ENCODE measurements at places on chromosomes 13 and 19. TPM values are rescaled to one million over a fixed set of nuclear protein-coding genes. Genes with fewer than 3 reads are reported as not detected.
A peak's percentile ranks its signal among the peaks of the same experiment; 100 is the strongest.

Gene OVOL3
- total RNA-seq: not detected

- H3K36me3 ChIP-seq: no peaks in the 10 kb centered on the region
- no peak overlapping the region for H3K27ac ChIP-seq
- no peaks in the 10 kb centered on the region for H3K27me3 ChIP-seq
- DNase-seq: no peak
Measured at GRCh38 chr19:28489776-28490175, 723.2 kb downstream of the UQCRFS1 start.

DNA sequence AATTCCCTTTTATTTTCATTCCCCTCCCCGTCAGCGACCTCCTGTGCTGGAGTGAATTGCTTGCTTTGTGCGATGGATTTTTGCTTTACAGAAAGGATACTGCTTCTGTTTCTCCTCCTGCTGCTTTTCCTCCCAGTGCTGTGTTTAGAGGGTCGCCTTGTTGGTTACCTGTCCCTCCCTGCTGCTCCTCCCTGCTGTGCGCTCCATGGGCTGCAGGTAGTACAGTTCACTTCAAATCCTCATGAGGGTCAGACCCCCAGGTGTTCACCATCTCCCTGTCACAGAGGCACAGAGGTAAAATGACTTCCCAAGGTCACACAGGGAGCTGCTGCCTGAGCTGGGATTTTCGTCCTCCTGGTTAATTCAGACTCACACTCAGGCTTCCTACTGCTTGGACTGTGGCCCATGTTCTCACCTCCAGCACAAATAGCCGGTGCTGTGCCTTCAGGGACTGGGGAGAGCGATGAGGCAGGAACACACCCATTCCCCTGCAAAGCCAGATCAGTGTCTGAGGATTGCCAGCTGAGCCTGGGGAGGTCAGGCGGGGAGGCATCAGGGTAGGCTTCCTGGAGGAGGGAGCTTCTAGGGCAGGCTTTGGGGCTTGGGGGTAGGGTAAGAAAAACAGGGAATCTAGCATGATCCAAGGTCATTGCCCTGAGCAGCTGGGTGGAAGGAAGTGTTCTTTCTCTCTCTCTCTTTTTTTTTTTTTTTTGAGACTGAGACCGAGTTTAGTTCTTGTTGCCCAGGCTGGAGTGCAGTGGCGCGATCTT is 14.4 kb downstream of the BICRA start:
- no peak overlapping the region for H3K27ac ChIP-seq
- H3K27me3 ChIP-seq: no peaks in the 10 kb centered on the region
- H3K4me3 ChIP-seq: no peak overlapping the region
- peak; percentile 21 for DNase-seq
- no peaks in the 10 kb centered on the region for H3K4me1 ChIP-seq
- peaks cover 6% of the 10 kb centered on the region for H3K36me3 ChIP-seq

DNA sequence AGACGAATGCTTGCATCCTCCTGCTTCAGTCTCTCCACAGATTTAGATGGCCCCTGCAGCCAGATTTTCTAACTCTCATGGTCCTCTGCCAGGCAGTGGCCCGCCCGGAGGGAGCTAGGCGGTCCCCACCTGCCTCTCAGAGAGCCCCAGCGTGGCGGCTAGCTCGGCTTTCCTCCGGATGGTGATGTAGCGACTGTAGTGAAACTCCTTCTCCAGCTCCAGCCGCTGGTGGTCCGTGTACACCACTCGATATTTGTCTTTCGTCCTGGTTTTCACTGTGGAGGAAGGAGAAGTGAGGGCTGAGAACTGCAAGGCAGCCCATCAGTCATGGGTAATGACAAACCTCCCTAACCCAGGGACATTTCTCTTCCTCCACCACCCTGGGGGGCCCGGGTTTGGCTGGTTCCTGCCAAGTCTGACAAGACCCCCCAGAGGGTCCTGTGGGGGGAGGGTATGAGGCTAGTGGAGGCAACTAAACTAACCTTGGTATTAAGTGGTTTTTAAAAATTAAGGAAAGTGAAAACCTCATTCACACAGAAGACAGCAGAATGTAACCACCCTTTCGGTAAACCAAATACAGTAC is 4.3 kb downstream of the CDX2 start:
- DNase-seq: peak; percentile 44
- H3K27ac ChIP-seq: no peak overlapping the region
- H3K4me1 ChIP-seq: no peaks in the 10 kb centered on the region
- no peaks in the 10 kb centered on the region for H3K36me3 ChIP-seq

DNA sequence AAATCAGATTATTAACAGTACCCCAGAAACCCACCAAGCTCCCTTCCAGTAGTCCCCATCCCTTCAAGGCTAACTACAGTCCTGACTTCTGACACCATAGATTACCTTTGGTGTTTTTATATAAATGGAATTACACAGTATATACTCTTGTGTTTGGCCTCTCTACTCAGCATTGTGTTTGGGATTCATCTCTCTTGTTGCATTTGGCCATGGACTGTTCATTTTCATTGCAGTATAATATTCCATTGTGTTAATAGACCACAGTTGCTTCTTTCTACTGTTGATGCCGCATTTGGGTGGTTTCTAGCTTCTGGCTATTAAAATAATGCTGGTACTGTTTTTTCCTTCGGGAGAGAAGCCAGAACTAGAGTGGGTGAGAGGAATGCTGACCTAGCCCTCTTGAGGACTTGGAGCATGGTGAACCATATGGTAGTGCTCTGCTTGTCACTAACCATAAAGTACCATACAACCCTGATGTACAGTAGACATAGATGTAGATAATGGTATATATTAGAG is 18.9 kb upstream of the GARRE1 start:
- H3K27me3 ChIP-seq: no peaks in the 10 kb centered on the region
- H3K36me3 ChIP-seq: peaks cover 10% of the 10 kb centered on the region
- H3K27ac ChIP-seq: peak overlapping the region; percentile 17
- H3K4me1 ChIP-seq: peaks cover 33% of the 10 kb centered on the region
- no peak overlapping the region for H3K4me3 ChIP-seq

Gene CDX2
- not detected for total RNA-seq

Gene AMH
- under 0.01 TPM for total RNA-seq

DNA sequence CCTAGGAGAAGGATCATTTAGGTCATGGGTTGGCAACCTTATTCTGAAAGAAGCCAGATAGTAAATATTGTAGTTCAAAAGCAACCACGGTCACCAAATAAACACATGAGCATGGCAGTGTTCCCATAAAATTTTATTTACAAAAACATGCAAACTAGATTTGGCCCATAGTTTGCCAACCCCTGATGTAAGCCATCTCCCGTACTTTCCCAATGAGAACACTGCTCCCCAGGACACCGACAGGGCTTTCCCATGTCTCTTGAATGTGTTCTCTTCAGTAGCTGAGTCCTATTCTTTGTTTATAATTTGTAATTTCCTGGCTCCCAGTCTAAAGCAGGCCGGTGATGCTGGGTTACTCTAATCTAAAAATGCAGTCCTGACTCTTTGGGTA is 239.6 kb downstream of the LHFPL6 start:
- no peak overlapping the region for H3K27ac ChIP-seq
- no peaks in the 10 kb centered on the region for H3K27me3 ChIP-seq
- no peak overlapping the region for H3K4me3 ChIP-seq
- H3K4me1 ChIP-seq: peaks cover 8% of the 10 kb centered on the region
- no peaks in the 10 kb centered on the region for H3K36me3 ChIP-seq

GRCh38 chr13:31864307-31864706 is 125.0 kb downstream of the RXFP2 start:
- H3K4me3 ChIP-seq: no peak overlapping the region
- H3K27me3 ChIP-seq: no peaks in the 10 kb centered on the region
- H3K36me3 ChIP-seq: no peaks in the 10 kb centered on the region
- no peak overlapping the region for H3K27ac ChIP-seq

Gene ZNF600
- 9.8 TPM for total RNA-seq

Gene CYP2A6
- total RNA-seq: not detected

GRCh38 chr19:12527034-12527836 is 24.0 kb downstream of the ZNF564 start:
- peaks cover 47% of the 10 kb centered on the region for H3K36me3 ChIP-seq
- no peaks in the 10 kb centered on the region for H3K4me1 ChIP-seq
- no peak overlapping the region for H3K27ac ChIP-seq
- no peak overlapping the region for H3K4me3 ChIP-seq
- DNase-seq: no peak

DNA sequence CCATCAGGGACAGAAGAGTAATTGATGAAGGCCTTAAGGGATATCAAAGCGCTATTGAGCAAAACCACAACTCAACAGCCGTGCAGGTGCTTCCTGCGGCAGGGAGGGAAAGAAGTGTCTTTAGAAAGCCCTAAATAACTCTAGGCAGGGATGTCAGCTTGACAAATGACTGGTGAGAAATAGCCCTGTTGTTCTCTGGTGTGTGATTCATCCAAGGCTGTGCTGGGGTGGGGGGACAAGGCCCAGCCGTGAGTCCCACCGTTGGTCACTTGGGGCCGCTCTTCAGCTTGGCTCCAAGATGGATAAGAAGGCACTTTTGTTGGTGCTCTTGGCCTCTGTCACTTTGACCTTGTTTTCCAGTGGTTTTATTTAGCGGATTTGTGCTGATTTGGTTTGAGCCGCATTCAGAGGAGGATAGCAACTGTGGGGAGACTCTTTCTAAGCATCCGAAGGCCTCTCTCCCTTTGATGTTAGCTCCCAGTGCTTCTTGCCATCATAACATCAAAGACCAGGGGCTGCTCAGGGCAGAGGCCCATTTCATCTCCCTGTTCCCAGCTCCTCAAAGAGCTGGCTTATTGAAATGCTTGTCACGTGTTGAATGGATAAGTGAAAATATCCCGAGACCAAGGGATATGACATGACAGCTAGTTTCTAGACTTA is 130.3 kb upstream of the SERP2 start:
- H3K4me3 ChIP-seq: no peak overlapping the region
- peaks cover 12% of the 10 kb centered on the region for H3K4me1 ChIP-seq
- H3K27me3 ChIP-seq: no peaks in the 10 kb centered on the region
- no peaks in the 10 kb centered on the region for H3K36me3 ChIP-seq
- H3K27ac ChIP-seq: peak overlapping the region; percentile 42
- DNase-seq: peak; percentile 23

GRCh38 chr19:35745328-35746086 is at the start of the genes PSENEN and U2AF1L4:
PSENEN (plus strand) TSS chr19:35745651; CDS start chr19:35745931, 280 bp downstream.
U2AF1L4 (minus strand) TSS chr19:35745418; CDS start chr19:35745391, 27 bp downstream.
- H3K36me3 ChIP-seq: peaks cover 13% of the 10 kb centered on the region
- H3K4me3 ChIP-seq: peak within 1 kb of the TSS; percentile 87
- peak within 1 kb of the TSS; percentile 97 for H3K27ac ChIP-seq
- peak; percentile 98 for DNase-seq

Gene CYP4F2
- not detected for total RNA-seq

DNA sequence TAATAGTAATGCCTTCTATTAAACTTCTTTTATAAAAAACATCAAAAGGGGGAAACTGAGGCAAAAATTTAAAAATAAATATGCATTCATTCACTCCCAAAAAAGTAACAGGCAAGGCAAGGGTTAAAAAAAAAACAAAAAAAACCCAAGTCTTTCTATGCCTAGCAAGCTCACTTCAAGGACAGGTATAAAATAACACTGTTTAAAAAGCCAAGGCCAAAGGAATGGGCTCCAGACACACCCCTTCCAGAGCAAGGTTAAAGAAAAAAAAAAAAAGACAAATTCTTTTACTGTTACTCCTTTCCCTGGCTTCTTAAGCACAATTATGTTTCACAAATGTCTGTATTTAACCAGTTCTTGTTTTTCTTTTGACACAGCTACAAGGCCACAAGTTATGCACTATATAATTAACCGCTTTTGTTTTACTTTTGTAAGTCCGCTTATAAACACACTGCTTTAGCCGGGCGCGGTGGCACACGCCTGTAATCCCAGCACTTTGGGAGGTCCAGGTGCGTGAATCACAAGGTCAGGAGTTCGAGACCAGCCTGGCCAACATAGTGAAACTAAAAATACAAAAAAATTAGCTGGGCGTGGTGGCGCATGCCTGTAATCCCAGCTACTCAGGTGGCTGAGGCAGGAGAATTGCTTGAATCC is 3.6 kb downstream of the SIGLEC11 start:
- H3K36me3 ChIP-seq: no peaks in the 10 kb centered on the region
- H3K4me1 ChIP-seq: no peaks in the 10 kb centered on the region
- peak; percentile 23 for DNase-seq
- H3K4me3 ChIP-seq: no peak overlapping the region
- no peak overlapping the region for H3K27ac ChIP-seq

- H3K27ac ChIP-seq: no peak overlapping the region
- no peak for DNase-seq
- H3K4me1 ChIP-seq: no peaks in the 10 kb centered on the region
- no peaks in the 10 kb centered on the region for H3K27me3 ChIP-seq
- H3K36me3 ChIP-seq: no peaks in the 10 kb centered on the region
Measured at GRCh38 chr13:86856991-86857390, 814.2 kb upstream of the SLITRK5 start.

DNA sequence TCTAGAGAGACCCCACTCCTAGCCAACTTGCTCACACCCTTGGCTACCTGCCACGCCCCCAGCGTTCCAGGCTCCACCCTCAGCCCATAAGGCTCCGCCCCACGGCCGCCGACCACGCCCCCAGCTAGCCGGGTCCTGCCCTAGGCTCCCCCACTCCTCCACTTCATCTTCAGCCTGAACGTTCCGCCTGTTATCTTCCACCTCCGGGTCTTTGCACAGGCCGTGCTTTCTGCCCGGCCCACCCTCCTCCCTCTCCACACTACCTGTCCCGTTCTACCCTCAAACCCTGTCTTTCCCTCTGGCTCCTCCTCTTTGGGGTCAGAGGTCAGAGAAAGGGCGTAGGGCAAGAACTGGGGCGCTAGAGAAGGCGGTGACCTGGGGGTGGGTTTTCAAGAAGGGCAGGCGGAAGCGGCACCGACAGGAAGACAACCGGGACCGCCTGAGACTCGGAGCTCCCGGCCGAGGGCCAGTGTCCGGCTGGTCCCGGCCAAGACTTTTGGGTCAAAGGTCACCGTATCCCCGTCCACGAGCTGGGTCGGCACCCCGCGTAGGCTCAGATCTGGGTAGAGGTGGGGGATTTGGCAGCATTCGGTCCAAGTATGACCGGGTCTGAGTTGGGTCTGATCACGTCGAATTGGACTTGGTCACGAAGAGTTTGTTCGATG is 2.2 kb downstream of the PDE4C start:
- H3K36me3 ChIP-seq: no peaks in the 10 kb centered on the region
- H3K27me3 ChIP-seq: peaks cover 20% of the 10 kb centered on the region
- H3K4me1 ChIP-seq: peaks cover 12% of the 10 kb centered on the region
- DNase-seq: peak; percentile 67
- H3K4me3 ChIP-seq: peak overlapping the region; percentile 67
- H3K27ac ChIP-seq: peak overlapping the region; percentile 49

Gene MATK
- total RNA-seq: not detected

GRCh38 chr13:42626176-42626860 is 52.4 kb downstream of the TNFSF11 start:
- H3K4me1 ChIP-seq: no peaks in the 10 kb centered on the region
- H3K27me3 ChIP-seq: peaks cover 3% of the 10 kb centered on the region
- no peak for DNase-seq
- H3K4me3 ChIP-seq: no peak overlapping the region
- no peaks in the 10 kb centered on the region for H3K36me3 ChIP-seq
- H3K27ac ChIP-seq: no peak overlapping the region

DNA sequence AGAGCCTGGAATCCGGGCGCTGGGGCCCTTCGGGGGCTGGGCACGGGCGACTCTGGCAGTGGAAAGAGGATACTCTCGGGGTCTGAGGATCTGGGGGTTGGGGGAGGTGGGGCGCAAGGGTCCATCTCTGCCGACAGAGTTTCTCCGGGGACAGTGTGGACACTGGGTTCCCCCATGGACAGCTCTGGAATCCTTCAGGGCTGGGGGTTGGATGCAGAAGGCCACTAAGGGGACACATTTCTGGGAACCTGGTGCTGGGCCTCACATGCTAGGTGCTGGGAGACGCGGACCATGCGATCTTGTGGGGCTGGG is 2.3 kb downstream of the TGFBR3L start:
- H3K27me3 ChIP-seq: peaks cover 26% of the 10 kb centered on the region
- H3K4me1 ChIP-seq: peaks cover 21% of the 10 kb centered on the region
- H3K36me3 ChIP-seq: peaks cover 7% of the 10 kb centered on the region
- DNase-seq: no peak
- H3K27ac ChIP-seq: no peak overlapping the region

GRCh38 chr13:88602786-88603777 is 931.9 kb downstream of the SLITRK5 start:
- no peaks in the 10 kb centered on the region for H3K36me3 ChIP-seq
- H3K27me3 ChIP-seq: no peaks in the 10 kb centered on the region
- DNase-seq: no peak
- no peaks in the 10 kb centered on the region for H3K4me1 ChIP-seq
- H3K27ac ChIP-seq: no peak overlapping the region
- H3K4me3 ChIP-seq: no peak overlapping the region
